ENCODE measurements at places on chromosomes 5 and 9. TPM values are rescaled to one million over a fixed set of nuclear protein-coding genes. Genes with fewer than 3 reads are reported as not detected.

The SLCO6A1 gene
- total RNA-seq, result not detected

The ESM1 gene
- not detected for total RNA-seq

The OGN gene
- 0.11 TPM for total RNA-seq

The CD14 gene
- 0.21 TPM for total RNA-seq

Data from GM12878 (cell line).